ENCODE measurements at places on chromosomes 1 and 21.

GRCh38 chr1:100624886-100625610 is 87.1 kb downstream of the GPR88 start:
- DNase-seq = no peak

- DNase-seq = no peak
Measured at GRCh38 chr1:221987860-221988520, 246.1 kb upstream of the DUSP10 start.

- no peak for DNase-seq
Measured at GRCh38 chr1:204102029-204102611, 29.2 kb downstream of the SOX13 start.

GRCh38 chr21:36459098-36459497 is 20.8 kb downstream of the CLDN14 start:
- DNase-seq = no peak

DNA sequence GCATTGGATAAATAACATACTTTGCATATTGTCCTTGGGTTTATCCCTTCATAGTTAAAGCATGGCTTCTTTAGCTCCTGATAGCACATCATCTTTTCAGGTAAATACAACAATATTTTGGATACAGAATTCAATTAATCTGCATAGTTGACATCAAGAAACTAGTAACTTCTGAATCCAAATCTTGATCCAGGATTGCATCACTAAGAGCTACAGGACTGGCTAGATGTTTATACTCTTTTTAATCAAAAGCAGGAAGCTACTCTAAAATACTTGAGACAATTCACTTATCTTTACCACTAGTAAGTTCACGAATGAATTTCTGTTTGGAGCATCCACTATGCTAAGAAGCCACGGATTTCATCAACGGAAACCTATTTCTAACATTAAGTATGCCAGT is 54.2 kb upstream of the SLC44A3 start:
- DNase-seq = no peak

DNA sequence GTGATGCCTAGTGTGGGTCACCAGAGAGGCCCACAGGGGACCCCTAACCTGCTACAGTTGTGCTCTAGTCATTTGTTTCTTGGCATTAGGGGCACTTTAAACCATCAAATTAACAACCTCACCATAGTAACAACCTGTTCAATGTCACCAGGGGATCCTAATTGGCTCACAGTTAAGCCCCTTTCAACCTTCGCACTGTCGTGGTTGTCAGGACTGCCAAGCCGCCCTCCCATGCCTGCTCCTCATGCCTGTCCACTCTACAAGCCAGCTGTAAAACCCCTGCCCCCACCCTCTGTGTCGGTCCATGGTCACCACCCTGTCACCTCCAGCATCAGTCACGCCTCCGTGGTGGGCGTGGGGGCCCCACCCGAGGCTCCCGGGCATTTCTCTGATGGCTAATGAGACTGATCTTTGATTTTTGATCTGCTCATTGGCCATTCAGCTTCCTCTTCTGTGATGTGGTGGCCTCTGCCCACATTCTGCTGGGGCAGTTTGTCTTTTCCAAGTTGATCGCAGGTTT is 96.6 kb downstream of the WDR4 start:
- DNase-seq = no peak

GRCh38 chr21:42479582-42479981 is 16.4 kb downstream of the RSPH1 start:
- DNase-seq = no peak

DNA sequence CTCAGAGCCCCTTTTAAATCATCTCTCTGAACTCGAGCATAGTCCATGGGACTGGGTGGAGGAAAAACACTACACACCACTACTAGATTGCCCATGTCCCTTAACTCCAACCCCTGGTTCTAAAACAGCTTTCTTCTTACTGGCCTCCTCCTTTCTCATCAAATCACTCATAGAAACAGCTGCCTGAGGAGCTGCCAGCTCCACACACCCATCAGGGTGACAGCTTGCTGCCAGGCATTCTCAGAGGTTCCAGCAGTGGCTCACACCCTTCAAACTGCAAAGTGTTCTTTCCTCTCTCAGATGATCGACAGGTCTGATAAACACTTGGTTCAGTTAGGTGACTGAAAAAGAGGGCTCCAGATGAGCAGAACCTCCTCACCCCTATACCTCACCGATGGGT is 543.0 kb upstream of the PLXNA2 start:
- DNase-seq = no peak

DNA sequence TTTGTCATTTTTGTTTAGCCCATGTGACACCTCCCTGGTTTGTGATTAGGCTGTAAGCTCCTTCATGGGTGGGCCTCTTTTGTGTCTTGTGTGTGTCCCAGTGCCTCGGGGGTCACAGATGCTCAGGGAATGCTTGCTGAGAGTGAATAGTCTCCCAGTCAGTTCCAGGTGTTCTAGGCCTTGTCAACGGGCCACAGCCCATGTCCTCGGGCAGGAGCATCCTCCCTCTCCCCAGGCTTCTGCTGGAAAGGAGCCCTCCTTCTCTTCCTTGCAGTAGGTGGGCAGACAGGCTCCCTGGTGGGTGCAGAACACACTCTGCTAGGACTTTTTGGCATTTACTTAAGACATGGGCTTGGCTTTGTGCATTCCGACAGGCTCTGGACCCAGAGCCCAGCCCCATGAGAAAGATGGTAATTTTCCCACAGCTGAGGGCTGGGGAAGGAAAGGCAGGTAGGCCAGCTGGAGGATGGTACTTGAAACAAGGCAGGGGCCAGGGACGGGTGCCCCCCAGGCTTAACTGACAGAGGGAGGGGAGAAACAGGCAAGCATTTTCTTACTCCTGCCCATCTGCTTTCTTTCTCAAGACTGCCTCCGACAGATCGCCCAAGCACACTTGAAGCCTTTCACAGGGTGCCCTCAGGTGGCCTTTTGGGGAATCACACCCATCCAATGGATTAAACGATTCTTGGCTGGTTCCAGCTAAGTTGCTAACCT is 7.1 kb upstream of the CPLANE2 start:
- DNase-seq = no peak

- no peak for DNase-seq
Measured at GRCh38 chr21:41878831-41879189, 334 bp downstream of the PRDM15 start.

- no peak for DNase-seq
Measured at GRCh38 chr1:54180701-54181360, 19.0 kb downstream of the CYB5RL start.

DNA sequence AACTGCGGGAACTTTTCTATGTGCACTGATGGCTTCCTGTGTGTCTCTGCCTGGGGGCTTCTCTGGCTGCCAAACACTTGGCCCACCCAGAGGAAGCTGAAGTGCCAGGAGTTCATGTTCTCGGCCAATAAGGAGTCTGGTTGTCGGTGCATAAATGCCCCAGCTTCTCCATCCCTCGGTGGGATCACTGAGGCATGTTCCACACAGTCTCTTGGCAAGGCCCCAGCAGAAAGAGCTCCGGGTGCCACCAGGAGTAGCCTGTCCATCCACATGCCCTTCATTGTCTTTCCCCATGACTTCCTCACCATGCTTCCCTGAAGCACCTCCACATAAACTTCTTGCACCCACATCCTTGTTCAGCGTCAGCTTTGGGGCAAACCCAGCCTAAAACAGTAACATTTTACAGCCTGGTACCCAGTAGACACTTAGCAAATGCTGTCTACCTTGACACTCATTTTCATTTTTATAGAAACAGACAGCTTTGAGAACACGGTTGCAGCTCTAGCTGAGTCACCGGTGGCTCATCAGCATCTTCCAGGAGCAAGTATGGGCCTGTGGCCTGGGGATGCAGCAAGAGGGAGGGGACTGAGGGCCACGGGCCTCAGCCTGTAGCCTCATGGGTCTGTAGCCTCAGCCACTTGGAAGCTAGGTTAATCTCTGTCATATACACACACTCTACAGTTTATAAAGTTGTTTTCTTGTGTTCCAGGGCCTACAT is 14.8 kb upstream of the CDCP2 start:
- no peak for DNase-seq

DNA sequence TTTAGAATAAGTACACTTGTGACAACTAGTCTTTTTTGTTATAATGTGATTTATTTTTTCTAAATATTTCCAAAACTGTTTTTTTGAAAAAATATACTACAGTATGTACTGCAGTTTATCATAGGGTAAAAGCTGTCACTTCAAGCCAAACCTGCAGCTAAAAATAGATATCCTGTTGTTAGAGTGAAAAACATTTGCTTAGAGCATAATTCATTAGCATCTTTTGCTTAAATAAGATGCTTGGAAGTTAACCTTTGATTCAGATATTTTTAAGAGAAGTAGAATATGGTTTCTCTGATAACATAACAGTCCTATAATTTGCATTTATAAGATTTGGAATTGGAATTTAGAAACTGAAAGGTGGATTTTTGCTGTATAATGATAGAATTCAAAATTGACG is 21.5 kb downstream of the PRKACB start:
- DNase-seq = no peak

DNA sequence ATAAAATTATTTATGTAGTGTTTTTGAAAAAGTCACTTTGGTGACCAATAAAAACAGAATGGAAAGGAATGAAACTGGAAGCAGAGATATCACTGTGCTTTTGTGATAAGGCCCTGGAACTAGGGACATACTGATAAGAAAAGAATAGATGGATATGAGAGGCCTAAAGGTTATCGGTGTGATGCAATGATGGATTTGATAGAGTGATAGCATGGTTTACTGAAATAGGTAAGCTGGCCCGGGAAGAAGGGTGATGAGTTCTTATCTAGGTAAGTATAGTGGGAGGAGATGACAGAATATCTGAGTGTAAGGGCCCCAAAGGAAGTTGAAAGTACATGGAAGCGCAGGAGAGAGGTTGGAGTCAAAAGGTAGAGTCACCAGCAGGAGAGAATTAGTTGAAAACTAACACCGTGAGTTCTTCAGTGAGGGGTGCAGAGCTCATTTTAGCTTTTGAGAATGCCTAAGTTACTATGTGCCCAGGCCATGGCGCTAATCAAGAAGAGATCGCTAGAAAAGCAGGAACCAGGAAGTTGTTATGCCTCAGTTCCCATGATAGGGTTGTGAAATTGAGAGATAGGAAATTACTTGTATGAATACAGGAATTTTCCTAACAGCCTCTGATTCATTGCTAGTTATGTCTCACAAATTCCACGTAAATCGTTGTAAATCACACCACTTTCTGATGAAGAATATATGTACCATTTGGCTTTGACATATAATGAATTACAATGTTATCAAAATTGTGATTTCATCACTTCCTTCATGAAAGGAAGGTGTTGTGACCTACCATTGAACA is 115.3 kb downstream of the PLA2G4A start:
- DNase-seq = no peak

- DNase-seq = no peak
Measured at GRCh38 chr21:21003701-21004100, 5.5 kb downstream of the NCAM2 start.

DNA sequence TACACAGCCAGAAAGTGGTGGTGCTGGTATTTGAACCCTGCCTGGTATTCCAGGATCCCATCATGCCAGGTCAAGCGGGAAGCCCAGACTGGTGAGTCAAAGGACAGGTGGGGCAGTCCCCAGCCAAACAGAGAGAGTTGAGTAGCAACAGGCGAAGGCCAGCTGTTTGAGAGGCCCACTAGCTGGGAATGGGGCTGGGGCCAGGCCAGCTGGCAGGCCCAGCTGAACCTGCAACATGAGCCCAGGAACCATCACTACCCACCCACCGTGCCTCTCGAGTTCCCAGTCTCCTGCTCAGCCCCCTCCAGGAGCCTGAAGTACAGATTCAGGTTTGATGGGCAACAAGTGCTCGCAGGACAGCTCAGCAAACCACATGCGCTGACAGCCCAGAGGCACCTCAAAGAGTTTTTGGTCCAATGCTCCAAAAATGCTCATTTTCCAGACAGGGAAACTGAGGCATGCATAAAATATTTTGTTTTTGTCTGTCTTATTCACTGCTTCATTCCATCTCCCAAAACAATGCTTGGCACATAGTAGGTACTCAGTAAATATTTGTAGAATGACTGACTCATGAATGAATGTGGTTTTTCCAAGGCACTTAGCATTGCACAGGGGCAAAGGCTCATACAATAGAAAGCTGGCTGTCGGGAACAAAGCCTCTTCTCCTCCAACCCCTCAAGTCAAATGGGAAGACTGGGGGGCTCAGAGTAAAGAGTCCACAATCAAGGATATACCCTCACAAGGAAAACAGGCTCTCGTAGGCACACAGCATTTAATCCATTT is 42.5 kb upstream of the CLIC4 start:
- DNase-seq = no peak

GRCh38 chr1:230314142-230314470 is 112.0 kb downstream of the PGBD5 start:
- no peak for DNase-seq

DNA sequence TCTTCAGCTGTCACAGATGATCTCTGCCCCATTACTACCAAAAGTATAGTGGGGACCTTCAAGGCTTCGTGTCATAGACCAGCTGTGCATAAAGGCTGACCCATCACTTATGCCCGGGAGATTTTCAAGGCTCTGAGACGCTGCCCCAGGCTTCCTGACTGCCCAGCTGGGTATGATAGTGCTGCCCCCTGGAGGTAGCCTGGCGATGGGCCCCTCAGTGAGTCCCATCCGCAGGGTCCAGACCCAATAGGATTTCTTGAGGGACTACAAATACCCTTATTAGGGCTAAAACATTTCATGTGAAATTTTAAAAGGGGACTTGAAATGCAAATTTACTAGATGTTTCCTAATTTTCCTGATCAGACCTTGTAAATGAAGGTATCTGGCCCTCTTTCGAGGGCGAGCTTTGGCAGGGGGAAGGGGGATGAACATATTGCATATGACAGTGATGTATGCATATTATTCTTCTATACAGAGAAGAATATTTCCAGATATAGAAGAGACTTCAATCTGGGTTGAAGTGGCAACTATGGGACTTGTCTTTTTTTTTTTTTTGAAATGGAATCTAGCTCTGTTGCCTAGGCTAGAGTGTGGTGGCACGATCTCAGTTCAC is 11.7 kb upstream of the FCMR start:
- no peak for DNase-seq

GRCh38 chr1:6259491-6260362 is 1.2 kb downstream of the GPR153 start:
- DNase-seq = no peak

- DNase-seq = no peak
Measured at GRCh38 chr1:152756872-152757271, 953 bp upstream of the KPRP start.

DNA sequence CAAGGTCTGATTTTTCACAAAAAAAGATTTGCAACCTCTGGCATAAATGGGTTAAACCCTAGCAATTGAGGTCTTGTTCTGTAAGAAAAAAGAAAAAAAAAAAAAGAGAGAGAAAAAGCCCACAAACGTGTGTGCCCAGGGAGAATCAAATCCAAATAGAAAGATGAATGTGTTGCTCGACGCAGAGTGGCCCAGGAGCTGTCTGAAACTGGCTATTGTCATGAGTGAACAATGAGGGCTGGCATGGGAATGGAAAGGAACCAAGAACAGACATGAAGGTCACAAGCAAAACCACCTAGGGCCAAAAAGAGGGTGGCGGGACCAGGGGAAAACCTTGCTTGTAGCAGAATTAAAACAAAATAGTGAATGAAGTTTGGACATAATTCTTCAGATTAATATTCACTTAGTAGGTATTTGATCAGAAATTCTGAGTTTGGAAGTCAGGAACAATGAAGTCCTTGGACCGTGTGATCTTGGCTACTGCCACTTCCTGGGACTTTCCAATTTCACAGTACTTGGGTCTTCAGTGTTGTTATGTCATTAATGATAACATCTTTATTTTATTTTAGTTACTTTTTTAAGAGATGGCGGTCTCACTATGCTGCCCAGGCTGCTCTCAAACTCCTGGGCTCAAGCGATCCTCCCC is 3.1 kb downstream of the ENO1 start:
- no peak for DNase-seq

Data from cortex of kidney (tissue), 1 donor.